Neural cell (in vitro differentiated cells): ENCODE measurements at places on chromosomes 2 and 18. TPM values are rescaled to one million over a fixed set of nuclear protein-coding genes. Genes with fewer than 3 reads are reported as not detected.

The RAB1A gene
- polyA plus RNA-seq: 213 and 240 TPM in 2 replicates

The MEP1B gene
- polyA plus RNA-seq: not detected in 2 replicates

The FHL2 gene
- 1.0 and 3.5 TPM in 2 replicates for polyA plus RNA-seq

The LRRC30 gene
- polyA plus RNA-seq: not detected in 2 replicates

The SCN3A gene
- 153 and 161 TPM in 2 replicates for polyA plus RNA-seq

The DSC2 gene
- 14.5 and 16.3 TPM in 2 replicates for polyA plus RNA-seq

The CASP10 gene
- not detected in 2 replicates for polyA plus RNA-seq

The SULT1C4 gene
- not detected in 2 replicates for polyA plus RNA-seq

The CFAP65 gene
- polyA plus RNA-seq: 1.1 and 1.7 TPM in 2 replicates

The RBKS gene
- polyA plus RNA-seq: 4.0 and 5.4 TPM in 2 replicates

The MATN3 gene
- 0.60 and 0.90 TPM in 2 replicates for polyA plus RNA-seq

The DNAH6 gene
- polyA plus RNA-seq: 2.1 and 2.5 TPM in 2 replicates

The ESPNL gene
- 0.14 and 0.69 TPM in 2 replicates for polyA plus RNA-seq

The SATB2 gene
- polyA plus RNA-seq: 0.21 TPM in 1 of 2 replicates, not detected in the other
